ENCODE measurements at places on chromosomes 12 and 14.

DNA sequence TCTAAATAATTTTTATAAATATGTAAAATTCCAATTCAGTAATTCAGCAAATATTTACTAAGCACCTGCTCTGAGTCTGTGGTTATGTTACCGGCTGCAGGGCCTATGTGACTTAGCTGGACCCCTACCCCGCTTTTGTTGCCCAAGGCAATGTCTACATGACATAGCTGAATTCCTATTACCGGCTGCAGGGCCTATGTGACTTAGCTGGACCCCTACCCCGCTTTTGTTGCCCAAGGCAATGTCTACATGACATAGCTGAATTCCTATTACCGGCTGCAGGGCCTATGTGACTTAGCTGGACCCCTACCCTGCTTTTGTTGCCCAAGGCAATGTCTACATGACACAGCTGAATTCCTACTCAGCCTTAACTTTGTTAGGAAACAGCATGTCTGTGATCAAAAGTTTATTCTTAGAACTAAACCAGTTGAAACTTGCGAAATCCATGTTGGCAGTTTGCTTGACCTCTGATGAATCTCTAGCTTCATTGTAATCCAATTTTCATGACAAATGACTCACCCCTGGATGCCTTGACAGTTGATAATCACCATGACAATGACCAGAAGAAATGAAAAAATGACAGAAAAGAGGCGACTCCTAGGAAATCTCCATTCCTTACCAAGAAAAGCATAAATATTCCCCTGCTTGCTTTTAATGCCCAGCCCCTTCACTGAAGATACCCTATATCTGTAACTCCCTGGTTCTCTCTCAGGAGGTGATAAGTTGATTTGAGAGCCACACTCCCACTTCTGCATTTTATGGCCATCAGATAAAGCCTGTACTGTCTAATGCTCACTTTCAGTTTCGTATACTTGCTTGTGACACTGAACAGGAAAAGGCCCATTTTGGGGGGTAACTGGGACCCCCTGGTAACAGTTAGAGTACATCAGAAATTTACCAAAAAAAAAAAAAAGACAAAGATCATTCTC lies 148.4 kb upstream of the SYT10 start:
- no peak for DNase-seq

DNA sequence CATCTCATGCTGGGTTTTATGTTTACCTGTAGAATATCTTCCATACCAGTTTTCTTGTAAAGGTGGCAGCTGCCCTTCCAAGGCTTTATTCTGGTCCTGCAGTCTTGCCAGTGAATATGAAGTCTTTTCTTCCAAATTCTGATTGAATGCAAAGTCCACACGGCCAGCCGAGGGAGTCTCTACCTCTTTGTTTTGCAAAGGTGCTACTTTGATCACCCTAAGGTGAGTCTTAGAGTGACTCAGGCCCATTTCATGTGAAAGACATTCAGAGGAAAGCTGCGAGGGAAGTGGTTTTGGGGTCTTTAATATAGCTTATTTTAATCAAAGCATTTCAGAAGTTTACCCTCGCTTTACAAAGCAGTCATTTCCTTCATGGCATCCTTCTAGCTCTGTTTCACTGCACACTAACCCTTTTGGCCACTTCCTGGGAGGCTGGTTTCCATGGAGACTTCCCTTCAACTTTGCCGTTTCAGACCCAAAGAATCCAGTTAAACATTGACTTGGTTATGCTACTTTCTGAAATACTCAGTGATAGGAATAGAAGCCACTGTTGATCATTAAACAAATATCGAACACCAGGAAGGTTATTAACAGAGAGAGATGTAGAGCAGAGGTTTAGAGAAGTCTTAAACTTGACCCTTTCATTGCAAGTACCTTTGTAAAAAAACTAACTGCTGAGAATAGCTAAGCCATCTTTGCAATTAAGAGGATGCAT lies at the start of gene CCDC198:
Gene CCDC198 (minus strand): TSS at position 391 of the 715 bp plus-strand sequence. CDS start 142 bp downstream, at position 249.
- no peak for DNase-seq

GRCh38 chr12:32197421-32197820 lies 90.8 kb downstream of the BICD1 start:
- no peak for DNase-seq

- DNase-seq: peak; percentile 62
Observed at GRCh38 chr12:128190614-128191013, 76.4 kb upstream of the TMEM132C start.

GRCh38 chr14:30129807-30130206 lies 202.2 kb upstream of the PRKD1 start:
- no peak for DNase-seq

DNA sequence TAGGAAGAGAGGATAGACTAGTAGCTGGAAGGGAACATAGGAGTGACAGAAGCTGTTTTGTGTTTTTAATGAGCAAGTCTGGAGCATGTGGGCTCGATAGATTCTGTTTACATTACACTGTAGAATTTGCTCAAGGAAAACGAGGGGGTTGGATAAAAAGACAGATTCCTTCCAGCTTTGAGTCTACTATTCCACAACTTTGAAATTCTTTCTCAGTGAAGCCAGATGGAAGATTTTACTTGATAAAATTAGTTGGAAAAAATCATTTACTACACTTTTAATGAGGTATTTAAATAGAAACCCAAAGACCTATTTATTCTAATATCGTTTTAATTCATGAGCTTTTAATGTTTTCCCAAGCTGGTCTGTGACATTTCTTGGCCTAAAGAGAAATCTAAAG lies 19.5 kb upstream of the EPS8 start:
- DNase-seq: no peak

DNA sequence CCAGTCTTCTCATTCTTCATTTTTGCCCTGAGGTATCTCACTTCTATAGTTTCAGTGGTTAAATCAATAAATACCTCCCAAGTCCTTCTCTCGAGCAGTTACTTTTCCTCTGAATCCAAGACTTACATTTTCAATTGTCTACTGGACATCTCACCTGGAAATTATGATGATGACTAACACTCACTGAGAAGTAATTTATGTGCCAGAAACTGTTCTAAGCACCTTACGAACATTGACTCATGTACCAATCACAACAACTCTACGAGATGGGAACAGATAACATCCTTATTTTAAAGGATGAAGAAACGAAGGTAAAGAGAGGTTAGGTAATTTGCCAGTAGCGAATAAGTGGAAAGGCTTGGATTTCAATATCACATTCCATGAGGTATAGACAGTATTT lies 94.1 kb downstream of the EML5 start:
- DNase-seq: no peak

GRCh38 chr12:68393417-68393816 lies 61.3 kb upstream of the MDM1 start:
- DNase-seq: no peak

DNA sequence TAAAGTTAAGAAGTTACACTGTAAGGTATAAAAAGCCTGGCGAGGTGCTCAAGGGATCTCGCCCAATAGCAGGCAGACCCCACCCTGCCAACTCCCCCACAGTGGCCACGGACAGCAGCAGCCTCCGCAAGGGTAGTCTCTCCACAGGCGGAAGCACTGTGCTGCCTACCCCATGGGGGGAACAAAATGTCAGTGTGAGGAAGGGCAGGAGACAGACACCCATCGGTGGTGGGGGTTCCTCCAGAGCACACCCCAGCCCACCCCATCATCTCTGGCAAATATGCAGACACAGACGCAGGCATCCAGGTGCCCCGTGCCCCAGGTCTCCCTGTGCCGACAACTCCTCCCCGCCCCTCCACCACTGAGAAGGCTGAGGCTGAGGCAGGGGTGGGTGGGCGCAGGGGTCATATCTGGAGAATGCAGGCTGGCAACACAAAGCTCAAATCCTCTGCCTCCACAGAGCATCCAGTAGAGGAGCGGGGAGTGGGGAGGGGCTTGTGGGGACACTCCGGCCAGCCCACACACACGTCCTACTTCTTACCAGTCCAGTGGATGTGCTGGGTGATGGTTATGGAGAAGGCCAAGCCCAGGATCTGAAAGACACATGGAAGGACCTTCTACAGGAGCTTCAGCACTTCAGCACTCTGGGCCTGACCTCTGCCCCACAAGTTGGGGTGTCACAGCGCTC lies 68.3 kb upstream of the DDX11 start:
- DNase-seq: no peak

GRCh38 chr12:49621651-49622500 lies 1.5 kb upstream of the PRPF40B start:
- no peak for DNase-seq

DNA sequence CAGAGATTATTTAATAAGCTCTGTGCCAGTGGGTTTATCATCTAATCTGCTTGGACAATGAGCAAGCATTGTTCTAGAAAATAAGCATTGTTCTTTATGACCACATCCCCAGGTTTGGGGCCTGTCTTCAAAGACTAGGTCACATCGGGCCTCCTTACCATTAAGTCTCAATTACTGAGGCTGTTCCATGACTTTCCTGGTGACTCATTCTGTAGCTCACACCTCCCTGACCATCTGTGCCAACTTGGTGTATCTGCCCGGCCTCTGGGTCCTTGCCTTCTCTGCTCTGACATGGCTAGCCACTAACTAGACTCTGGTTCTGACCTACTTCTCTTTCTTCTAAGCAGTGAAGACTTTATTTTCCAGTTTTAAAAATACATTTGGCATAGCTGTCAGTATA lies 44.4 kb upstream of the PLEKHA5 start:
- DNase-seq: no peak

GRCh38 chr14:68576496-68577244 lies 216.2 kb downstream of the ZFP36L1 start:
- no peak for DNase-seq

- peak; percentile 34 for DNase-seq
Observed at GRCh38 chr12:40010899-40011774, 94.7 kb downstream of the SLC2A13 start.

- no peak for DNase-seq
Observed at GRCh38 chr14:101359221-101360053, 201.9 kb upstream of the DIO3 start.

GRCh38 chr12:77308056-77308455 lies 242.7 kb upstream of the E2F7 start:
- DNase-seq: no peak

GRCh38 chr12:64080319-64081007 lies 141.6 kb downstream of the KICS2 start:
- DNase-seq: peak; percentile 86

- no peak for DNase-seq
Observed at GRCh38 chr14:91575469-91576208, 65.5 kb upstream of the PPP4R3A start.

DNA sequence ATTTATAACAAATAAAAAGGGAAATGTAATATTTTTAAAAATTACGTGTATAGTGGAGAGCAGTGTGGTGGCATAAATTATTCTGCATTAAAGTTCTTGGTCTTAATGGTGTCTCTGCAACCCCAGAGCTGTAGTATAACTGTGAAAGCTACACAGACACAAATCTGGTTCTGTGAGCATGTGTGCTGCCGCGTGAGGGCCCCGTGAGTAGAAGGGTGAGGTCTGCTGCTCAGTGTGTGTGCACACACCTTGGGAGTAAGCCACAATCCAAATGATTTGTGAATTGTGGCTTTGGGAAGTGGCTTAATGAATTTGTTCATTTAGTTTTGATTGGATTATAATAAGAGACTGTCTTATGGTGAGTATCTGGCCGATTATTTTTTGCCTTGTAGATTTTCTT lies 16.8 kb downstream of the PELI2 start:
- no peak for DNase-seq

GRCh38 chr12:105600911-105601545 lies 270.5 kb downstream of the C12orf75 start:
- DNase-seq: no peak

DNA sequence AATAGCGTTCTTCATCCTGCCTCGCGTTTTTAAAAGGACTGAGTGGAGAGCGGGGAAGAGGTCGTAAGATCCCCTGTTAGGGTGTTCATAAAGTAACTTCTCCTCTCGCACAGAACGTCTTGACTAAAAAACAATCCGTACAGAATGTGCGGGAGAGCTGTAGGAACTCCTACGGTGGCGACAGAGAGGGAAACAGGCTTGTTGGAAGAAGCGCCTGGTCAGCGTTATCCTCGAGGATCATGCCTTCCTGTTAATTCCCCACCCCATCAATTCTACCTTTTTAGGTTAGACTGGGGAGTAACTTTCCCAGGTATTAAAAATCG lies 399 bp upstream of the WASHC4 start:
- DNase-seq: peak; percentile 46

- DNase-seq: peak; percentile 93
Observed at GRCh38 chr12:58540480-58541299, 379.6 kb downstream of the LRIG3 start.

DNA sequence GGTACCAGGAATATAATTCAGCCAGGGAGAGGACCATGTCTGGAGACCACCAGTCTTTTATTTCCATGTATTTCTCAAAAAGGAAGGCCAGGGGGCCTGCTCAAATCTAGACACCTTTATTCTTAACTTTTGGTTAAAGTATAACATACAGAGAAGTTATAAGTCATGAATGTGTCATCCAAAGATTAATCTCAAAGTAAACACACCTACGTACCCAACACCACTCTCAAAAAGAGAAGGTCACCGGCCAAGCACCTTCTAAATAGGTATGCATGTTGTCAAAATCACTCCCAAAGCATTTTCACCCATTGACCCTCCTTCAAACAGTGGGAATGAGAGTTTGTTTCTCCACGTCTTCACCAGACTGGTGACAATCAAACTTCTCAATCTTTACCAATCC lies 60.0 kb upstream of the FZD10 start:
- DNase-seq: no peak

DNA sequence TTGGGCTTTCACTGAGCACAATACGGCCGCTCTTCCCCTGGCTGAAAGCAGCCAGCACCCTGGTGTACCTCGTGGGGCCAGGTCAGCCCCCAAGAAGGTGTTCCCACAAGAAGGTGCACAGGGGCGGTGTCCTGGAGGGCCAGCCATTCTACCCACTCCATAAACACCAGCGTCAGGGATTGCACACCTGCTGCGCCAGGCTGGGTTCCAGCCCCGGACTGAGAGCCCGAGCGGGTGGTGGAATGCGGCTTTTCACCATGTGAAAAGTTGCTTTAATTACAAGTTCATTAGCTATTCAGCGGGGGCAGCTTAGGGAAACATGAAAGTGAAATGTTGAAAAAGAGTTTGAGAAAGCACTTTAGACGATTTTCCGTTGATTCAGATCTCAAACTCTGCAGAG lies 17.5 kb upstream of the MMP17 start:
- DNase-seq: no peak

DNA sequence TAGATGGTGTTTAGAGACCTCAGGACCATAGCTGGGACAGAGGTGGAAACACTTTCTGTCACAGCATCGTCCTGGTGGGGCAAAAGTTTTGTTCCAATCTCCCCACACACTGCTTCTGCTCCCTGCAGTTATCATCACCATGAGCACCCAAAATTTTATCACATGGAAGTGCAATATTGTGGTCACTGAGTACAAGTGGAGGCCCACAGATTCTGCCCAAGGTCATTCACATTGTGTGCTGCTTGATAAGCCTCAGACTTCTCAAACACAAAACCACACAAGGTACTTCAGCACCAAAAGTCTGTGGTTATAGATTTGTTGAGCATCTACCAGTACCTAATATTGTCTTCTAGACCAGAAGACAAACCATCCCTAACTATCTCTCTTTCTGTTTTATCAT lies 554 bp upstream of the KRT77 start:
- DNase-seq: no peak
